ENCODE measurements at places on chromosomes 5 and 9.

GRCh38 chr5:54908774-54909525, 76.4 kb downstream of the ESM1 start:
- no peak for DNase-seq

DNA sequence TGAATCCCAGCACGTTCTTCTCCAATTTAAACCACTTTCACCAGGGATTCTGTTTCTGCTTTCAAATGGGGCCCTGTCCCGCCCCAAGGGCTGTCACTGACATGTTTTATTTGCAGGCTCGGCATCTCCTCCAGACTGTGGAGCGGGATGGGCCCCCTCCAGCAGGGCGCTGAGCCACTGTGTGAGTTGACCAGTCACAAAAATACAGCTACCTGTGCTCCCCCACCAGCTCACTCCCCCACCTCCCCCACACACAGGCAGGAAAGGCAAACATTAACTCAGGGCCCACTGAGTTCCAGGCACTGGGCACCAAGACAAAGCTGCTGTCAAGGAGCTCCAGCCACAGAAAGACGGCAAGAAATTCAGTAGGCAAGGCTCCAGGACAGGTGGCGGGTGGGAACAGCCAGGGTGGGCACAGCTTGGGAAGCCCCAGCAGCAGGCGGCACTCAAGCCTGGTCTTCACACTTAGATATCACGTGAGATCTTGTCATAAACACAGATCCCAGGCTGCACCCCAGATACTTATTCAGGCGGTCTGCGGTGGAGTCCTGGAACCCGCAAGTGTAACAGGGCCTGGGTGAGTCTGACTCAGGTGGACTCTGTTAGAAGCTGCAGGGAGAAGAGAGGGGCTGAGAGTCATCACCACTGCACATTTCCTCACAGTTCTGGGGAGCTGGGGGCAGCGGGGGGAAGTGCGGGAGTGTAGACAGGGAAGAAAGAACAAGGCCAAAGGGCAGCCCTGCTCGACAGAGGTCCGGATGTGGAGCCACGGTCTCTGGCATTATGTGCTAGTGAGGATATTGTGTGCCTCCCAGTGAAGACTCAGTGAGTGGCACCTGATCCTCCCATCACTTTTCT, 44.7 kb downstream of the OR2V1 start:
- DNase-seq: no peak

DNA sequence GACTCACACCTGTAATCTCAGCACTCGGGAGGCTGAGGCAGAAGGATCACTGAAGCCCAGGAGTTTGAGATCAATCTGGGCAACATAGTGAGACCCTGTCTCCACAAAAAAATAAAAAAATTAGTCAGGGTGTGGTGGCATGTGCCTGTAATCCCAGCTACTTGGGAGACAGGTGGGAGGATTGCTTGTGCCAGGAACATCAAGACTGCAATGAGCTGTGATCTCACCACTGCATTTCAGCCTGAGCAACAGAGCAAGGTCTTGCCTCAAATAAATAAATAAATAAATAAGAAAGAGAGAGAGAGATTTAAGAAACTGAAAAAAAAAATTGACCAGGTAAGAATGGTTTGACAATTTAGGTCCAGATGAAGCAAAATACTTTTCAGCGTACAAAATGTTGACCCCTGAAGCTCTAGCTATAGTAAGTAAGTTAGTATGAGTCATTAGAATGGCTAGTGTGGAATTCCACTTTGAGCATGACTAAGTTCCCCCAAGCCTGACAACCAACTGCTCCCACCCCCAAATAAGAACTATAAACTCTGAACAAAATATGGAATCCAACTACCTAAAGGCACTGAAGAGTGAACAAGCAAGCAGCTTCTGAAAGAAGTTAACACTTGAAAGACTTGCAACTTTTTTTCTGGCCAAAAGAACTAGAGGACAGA, 217.8 kb upstream of the TLE4 start:
- no peak for DNase-seq

DNA sequence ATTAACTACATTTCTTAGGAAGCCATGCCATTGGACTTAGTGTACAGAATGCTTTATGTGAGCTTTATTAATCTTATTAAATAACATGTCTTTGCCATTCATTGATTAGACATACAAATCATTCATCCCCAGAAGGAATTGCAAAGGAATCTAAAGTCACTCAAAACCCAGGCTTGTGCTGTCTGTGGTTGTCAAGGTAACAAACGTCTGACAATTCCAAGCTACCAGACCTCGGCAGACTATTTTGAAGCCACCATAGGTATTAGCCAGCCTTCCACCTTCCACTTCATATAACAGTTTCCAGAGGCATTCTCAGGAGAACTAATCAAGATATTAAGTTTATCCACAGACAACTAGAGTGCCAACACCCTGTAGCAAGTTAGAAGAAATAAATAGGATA, 135.2 kb upstream of the TUSC1 start:
- DNase-seq: no peak

GRCh38 chr5:4684946-4685345, 455.2 kb upstream of the ADAMTS16 start:
- DNase-seq: no peak

GRCh38 chr5:111748304-111748763, 8.7 kb downstream of the NREP start:
- no peak for DNase-seq

Data from CD4-positive, alpha-beta T cell treated with Interleukin-6 at 100 ng/mL for 8 hours (primary cell).